Hematopoietic multipotent progenitor cell treated with erythropoietin and hydrocortisone succinate and interleukin-3 and kit ligand, for 8 days (in vitro differentiated cells): ENCODE measurements at places on chromosomes 6 and 20.

DNA sequence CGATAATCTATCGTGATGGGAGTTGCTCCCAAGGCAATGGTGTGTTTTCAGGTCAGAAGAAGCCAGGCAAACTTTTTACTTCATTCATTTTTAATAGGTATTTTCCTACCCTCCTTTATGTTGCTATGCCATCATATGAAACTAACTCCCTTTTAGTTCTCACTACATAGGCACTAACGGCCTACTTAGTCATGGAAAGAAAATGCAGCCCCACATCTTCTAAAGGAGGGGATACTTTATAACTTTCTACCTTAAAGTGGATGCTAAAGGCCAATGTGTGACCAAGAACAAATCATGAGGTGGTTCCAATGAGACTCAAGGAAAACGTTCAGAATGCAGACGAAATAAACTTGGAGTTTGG is 193.8 kb downstream of the FOXA2 start:
- no peak for DNase-seq

DNA sequence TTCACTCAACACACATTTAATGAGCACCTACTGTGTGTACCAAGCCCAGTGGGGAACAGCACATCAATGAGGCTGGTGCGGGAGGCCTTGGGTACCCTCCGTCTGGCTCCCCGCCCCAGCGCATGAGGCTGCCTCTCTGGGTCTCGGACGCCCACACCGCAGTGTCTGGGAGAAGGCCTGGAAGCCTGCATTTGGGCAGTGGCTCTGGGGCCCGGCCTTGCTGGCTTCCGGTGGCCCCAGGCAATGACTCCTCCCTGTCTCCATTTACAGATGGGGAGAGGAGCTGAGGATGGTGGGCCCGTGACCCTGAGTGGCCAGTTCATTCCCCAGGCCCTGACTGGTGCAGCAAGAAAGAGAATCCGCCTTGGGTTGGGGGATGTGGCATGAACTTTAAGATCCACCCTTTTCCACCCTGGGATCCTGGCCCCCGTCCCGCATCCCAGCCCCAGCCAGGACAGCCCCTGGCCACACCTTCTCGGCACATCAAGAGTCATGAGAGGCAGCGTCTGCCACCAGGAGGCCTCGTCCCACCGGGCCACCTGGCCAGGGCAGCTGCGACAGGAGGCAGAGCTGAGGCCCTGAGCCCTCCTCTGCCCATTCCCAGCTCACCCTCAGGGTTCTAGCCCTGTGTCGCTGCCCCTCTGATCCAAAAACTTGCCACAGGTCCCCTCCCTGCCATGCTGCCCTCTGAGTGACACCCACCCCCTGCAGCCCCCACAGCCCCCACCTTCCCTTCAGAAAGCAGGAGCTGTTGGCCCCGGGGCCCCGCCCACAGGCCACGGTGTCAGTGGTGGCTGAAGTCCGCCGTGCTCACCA is 17.5 kb upstream of the MRGBP start:
- no peak for DNase-seq

DNA sequence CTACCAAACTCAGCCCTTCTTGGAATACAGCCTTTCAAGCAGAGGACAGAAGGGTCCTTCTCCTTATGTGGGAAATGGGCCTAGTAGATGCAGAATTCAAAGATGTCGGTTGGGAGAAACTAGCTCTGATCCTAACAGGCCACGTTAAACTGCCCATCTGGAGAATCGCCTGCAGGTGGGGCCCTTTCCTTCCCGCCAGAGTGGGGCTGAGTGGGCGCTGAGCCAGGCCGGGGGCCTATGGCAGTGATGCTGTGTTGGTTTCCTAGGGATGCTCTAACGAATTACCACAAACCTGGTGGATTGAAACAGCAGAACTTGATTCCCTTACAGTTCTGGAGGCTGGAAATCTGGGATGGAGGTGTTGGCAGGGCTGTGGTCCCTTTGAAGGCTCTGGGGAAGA is 9.1 kb downstream of the MAPK13 start:
- DNase-seq, result no peak

GRCh38 chr6:24901698-24902328 is 33.9 kb downstream of the RIPOR2 start:
- DNase-seq, result no peak

- DNase-seq, result no peak
Measured at GRCh38 chr20:36848078-36848660, 27.8 kb upstream of the TLDC2 start.

- DNase-seq, result no peak
Measured at GRCh38 chr6:32890831-32891230, 36.8 kb downstream of the PSMB9 start.

DNA sequence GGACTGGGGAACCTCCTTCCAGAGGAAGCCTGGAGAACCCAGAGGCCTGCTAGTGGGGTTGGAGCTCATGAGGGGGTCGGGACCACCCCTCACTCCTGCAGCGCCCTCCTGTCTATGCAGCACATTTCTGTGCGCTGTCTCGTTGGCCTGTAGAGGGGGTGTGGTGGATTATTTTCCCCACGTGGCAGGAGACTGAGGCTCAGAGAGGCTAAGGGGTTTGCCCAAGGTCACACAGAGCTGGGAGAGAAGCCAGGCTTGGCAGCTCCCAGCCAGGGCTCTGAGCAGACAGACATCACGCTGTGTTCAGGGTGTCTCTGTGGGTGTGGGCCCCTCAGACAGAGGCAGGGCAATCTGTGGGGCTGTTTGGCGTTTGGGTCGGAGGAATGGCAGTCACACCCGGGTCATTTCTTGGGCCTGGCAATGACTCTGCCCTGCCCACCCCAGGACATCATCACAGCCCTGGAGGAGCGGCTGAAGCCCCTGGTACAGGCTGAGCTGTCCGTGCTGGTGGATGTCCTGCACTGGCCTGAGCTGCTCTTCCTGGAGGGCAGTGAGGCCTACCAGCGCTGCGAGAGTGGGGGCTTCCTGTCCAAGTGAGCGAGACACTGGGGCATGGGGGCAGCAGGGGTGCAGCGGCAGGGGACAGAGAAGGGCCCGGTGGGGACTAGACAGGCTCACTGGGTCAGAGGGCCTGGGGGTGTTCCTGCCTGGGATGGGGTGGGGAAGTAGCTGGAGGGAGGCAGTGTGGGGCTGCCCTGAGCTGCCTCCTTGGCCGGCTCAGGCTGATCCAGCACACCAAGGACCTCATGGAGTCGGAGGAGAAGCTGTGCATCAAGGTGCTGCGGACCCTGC is 27.7 kb downstream of the UQCC2 start:
- no peak for DNase-seq

GRCh38 chr6:21829126-21829525 is 235.6 kb downstream of the SOX4 start:
- no peak for DNase-seq

DNA sequence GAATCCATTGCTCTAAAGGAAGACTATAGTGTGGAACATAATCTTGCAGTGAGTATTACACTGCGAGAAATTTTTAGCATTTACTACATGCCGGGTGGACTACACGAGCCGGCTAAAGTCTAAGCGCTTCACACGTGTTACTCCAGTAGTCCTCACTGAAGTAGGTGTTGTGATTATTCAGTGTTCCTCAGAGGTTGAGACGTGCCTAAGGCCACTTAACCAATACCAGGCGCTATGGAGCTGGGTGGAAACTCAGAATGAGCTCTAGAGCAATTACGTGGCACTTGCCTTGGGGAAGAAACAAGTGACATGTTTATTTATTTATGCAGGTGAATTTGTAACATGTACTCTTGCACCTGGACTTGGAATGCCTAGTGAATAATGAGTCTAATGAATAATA is 46.4 kb downstream of the SASH1 start:
- DNase-seq, result no peak

- DNase-seq, result peak; percentile 79
Measured at GRCh38 chr6:43247114-43247999, 4.1 kb downstream of the TTBK1 start.
